ENCODE measurements at places on chromosomes 13 and 19.

- DNase-seq: no peak
Measured at GRCh38 chr13:26721251-26722121, 39.1 kb downstream of the GPR12 start.

DNA sequence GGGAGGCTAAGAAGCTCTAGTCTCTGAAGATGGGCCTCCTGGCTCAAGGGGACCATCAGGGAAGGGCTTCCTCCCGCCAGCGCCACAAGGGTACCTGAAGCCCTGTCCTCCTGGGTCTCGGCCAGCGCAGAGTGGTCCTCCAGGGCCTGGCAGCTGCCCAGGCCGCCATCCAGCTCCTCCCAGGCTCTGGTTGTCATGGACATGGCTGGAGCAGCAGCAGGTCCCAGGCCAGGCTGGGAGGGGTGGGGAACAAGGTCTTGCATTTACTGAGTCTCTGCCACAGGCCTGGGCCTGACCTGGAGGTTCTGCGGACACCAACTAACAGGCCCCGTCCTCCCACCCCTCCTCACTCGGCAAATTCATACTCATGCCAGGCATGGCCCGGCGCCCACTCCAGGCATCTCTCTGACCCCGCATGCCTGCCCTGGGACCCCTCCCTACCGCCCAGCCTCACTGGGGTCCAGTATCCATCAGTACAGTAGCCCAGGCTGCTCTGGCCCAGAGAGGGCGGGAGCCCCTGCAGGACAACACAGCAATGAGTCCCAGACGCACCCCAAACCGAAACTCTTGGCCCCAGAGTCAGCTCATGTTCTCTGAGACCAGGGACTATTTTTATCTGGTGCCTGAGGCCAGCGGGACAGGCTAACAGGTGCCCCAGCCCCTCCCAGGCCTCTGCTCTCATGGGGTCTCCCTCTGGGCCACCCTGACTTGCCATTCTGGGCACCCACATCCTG is 938 bp downstream of the JSRP1 start:
- DNase-seq: no peak

DNA sequence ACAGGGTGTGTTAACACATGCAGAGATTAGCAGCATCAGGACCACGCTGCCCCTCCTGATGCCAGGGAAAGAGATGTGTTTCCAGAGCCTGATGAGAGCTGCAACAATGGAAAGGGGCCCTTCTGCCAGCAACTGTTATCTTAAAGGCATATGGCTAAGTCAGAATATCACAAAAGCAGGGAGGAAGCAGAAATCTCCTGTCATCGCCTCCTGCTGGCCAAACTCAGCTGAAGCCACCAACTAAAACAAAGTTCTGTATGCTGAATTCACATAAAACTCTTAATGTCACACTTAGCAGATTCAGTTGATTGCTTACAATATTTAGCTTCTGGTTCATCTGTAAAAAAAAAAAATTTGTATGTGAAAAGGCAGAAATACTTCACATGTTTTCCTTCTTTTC is 178.2 kb downstream of the GPC5 start:
- DNase-seq: no peak

DNA sequence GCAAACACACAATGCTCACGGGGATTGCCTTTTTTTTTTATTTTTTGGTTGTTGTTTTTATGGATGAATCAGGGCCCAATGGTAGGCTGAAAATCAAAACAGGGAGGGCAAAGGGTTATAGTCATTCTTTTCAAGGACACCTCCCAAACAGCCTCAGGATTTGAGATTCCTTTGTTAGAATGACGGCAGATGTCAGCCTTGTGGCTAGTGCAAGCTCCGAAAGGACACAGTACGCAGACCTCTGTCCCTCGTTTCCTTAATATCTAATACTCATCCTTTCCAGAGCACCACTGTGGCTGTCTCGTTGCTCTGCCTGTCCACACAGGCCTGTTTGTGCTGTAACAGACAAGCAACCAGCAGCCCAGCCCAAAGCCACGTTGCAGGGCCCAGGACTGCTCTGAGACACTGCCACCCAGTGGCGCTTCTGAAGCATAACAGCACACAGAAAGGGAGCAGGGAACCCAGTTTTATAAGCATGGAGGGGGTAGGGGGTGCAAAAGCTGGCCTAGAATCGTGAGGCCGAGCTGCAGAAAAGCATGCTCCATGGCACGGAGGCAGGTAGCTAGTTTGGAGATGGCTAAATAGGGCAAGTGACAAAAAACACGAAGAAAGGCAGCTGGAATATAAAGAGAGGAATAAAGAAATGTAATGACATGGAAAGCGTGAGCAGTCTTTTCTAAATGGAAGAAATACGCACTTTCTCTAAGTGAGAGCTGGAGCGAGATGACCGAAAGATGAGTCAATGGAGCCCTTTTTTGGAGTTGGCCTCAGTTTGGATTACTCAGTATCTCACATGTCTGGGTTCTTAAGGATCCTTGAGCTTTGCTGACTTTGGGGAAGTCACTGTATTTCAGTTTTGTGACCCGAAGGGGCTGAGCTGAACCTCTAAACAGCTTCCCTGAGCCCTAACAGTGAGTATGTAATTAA is 40.7 kb upstream of the MEDAG start:
- peak; percentile 44 for DNase-seq

DNA sequence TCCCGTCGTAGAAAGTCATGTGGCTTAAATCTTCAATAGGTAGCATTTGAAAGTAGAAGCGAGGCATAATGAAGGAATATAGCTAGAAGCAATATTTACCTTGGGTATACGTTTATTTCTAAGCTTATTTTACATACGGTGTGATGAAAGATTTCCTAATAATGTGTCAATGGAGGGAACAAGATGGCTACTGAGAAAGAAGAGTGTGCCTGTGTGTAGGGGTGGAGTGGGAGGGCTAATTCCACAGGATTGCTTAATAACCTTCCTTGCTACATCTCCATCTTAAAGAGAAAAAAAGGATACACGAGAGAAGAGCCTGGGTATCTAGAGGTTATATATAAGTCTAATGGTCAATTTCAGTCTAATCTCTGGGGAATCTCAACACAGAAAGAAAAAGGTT is 2.0 kb downstream of the SPART start:
- peak; percentile 46 for DNase-seq

GRCh38 chr13:102845289-102845629 is 573 bp upstream of the ERCC5 start:
- no peak for DNase-seq

DNA sequence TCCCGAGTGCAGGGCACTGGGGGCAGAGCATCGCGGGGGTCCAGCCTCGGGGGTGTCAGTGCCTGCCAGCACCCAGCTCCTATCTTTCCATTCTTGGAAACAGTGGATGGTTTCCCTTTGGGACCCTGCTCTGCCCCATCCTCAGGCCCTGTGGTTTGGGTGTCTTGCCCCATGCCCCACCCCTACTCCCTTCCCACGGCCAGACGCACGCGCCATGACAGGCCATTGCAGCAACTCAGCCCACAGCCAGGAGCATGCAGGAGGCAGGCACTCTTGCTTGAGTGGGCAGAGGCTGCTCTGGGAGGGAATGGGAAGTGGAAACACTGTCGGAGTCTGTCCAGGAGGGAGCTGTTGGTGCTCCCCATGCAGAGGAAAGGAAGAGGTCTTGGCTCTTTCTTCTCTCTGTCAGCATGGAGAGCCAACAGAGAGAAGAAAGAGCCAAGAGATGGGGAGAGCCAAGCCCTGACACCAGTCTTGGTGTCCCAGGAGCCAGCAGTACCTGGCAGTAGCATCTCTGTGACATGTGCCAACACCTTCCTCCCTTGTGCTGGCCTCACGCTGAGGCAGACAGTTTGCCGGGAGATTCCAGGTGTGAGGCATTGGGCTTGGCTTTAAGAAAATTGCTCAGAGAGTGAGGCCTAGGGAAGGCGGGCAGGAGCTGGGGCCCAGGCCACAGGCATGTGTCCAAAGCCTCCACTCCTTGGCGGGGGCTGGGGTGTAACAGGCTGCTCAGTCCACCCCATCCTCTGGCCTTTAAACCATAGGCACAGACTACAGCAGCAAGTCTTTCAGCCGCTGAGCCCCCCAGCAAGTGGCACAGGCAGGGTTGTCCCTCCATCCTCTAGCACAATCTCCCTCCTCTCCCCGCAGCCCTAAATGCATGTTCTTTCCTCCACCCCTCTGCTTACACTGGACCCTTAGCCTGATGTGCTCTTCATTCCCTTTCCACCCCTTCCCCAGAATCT is 86.7 kb upstream of the UQCRFS1 start:
- DNase-seq: no peak

- no peak for DNase-seq
Measured at GRCh38 chr13:76641056-76641455, 245.1 kb downstream of the KCTD12 start.

GRCh38 chr13:28099396-28100149 is 803 bp downstream of the FLT3 start:
- DNase-seq: no peak

- DNase-seq: no peak
Measured at GRCh38 chr13:42258747-42259146, 13.2 kb upstream of the AKAP11 start.

GRCh38 chr19:51139299-51140014 is 2.6 kb upstream of the SIGLEC7 start:
- no peak for DNase-seq

- no peak for DNase-seq
Measured at GRCh38 chr13:24624801-24625231, 55.4 kb upstream of the ATP12A start.
